Glomerular endothelial cell (primary cell): ENCODE measurements at places on chromosomes 3 and 15. TPM values are rescaled to one million over a fixed set of nuclear protein-coding genes. Genes with fewer than 3 reads are reported as not detected.

The SLC22A14 gene
- total RNA-seq, result 0.18 TPM in 1 of 2 replicates, not detected in the other

The RETNLB gene
- total RNA-seq, result not detected in 2 replicates

The CACNA2D3 gene
- total RNA-seq, result 0.05 TPM in 1 of 2 replicates, not detected in the other

The FEZF2 gene
- total RNA-seq, result not detected in 2 replicates

The TMC3 gene
- total RNA-seq, result not detected in 2 replicates

The ISG20 gene
- 11.2 and 36.5 TPM in 2 replicates for total RNA-seq

The ACKR2 gene
- 0.41 TPM in 1 of 2 replicates, not detected in the other for total RNA-seq

The GOLGA8K gene
- 1.5 TPM in 1 of 2 replicates, not detected in the other for total RNA-seq

The NR2E3 gene
- 0.10 and 0.41 TPM in 2 replicates for total RNA-seq

The NEK10 gene
- 3.4 and 8.5 TPM in 2 replicates for total RNA-seq

The KLHL25 gene
- total RNA-seq, result 5.9 and 10.3 TPM in 2 replicates

The MESD gene
- total RNA-seq, result 20.7 and 21.0 TPM in 2 replicates

The MESP1 gene
- 0.58 and 1.5 TPM in 2 replicates for total RNA-seq

The SERINC4 gene
- total RNA-seq, result not detected in 2 replicates

The CLRN1 gene
- not detected in 2 replicates for total RNA-seq

The POPDC2 gene
- 1.3 and 1.6 TPM in 2 replicates for total RNA-seq

The PPP1R2 gene
- total RNA-seq, result 24.7 and 38.0 TPM in 2 replicates

The TRIM59 gene
- total RNA-seq, result 7.1 and 9.0 TPM in 2 replicates

The CD200R1 gene
- total RNA-seq, result not detected in 2 replicates

The CPB1 gene
- 0.12 TPM in 1 of 2 replicates, not detected in the other for total RNA-seq

The ARL14 gene
- total RNA-seq, result not detected in 2 replicates

The ATP13A4 gene
- total RNA-seq, result 0.34 TPM in 1 of 2 replicates, not detected in the other

The AHSG gene
- not detected in 2 replicates for total RNA-seq

The SRGAP3 gene
- 0.05 and 0.76 TPM in 2 replicates for total RNA-seq

The ALDH1L1 gene
- total RNA-seq, result not detected in 2 replicates
